ENCODE measurements at places on chromosomes 6 and 20.

GRCh38 chr6:160254467-160255312 is 3.9 kb downstream of the SLC22A2 start:
- DNase-seq, result no peak

DNA sequence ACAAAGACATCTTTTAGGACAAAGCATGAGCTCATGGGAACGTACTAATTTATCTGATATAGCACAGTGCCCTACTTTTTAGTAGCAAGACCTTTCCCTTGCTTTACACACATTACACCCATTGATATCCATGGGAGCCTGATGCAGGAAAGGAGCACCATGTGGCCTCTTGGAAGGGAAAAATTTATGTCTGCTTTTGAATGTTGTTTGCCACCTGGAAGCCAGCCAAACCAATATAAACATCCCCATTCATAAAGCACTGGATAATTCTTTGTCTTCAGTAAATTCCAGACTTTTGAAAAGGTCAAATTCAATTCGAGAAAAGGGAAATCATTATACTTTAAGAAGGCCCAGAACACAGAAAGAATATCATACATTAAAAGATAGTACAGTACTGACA is 152.3 kb upstream of the BEND6 start:
- DNase-seq, result no peak

DNA sequence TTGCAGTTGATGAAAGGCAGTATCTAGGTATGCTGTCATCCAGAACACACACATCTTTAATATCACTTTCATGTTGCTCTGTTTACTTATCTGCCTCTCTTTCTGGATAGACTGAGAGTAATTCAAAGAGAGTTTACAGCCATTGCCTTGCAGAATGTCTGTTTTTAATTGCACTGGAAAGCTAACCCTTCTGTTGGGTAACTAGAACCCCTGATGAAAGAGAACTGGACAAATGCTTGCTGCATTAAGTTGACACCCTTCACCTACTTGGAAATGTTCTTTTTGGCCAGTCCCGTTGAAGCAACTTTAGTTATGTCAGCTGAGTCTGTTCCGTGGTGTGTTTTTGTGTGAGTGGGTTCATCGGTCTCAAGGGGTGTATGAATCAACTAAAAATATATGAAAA is 383.8 kb upstream of the CITED2 start:
- DNase-seq, result no peak

DNA sequence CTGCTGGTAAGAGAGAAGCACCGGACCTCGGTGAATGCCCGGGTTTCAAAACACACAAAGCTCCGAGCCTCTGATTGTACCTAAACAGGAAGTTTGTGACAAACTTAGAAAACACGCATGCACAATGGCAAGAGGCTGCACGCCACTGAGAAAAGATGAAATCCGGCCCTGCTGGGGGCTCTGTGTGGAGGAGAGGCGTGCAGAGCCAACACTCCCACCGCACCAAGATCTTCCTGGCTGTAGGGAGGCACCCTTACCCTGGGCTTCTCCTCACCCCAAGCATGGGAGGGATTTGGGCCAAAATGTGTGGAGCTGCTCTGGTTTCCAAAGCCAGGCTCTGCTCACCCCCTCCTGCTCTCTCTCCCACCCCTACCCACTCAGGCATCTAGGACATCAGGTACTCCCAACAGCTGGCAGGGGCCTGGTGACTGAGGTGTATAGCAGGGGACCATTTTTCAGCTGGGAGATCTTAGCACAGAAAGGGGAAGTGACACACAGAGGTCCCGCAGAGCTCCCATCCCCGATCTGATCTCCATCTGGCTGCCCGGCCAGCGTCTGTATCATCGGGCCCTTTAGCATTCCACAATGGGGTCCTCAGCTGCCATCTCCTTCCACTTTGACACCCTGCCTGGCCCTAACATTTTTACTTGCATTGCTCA is 84.2 kb downstream of the TRERF1 start:
- no peak for DNase-seq

- no peak for DNase-seq
Observed at GRCh38 chr6:31815025-31815838, at the start of the genes HSPA1A and HSPA1L. Gene HSPA1A, plus strand, starts transcription at chr6:31815543. Its CDS starts 214 bp downstream, at chr6:31815757. Gene HSPA1L, minus strand, starts transcription at chr6:31815283. Its CDS starts 3,311 bp downstream, at chr6:31811972.

DNA sequence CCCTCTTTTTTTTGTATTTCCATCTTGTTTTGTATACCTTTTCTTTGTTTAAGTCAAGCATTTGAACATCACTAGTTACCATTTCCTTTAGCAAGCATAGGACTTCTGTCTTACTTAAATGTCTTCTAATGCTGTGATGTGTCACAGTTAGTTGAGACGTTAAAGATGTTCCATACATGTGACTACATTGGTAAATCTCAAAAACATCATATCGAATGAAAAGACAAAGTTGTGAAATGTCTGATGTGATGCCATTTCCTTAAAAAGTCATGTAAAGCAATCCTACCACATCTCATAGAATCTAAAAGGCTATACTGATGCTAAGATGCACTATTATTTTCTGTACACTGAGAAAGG is 26.8 kb downstream of the SLC16A10 start:
- DNase-seq, result no peak

DNA sequence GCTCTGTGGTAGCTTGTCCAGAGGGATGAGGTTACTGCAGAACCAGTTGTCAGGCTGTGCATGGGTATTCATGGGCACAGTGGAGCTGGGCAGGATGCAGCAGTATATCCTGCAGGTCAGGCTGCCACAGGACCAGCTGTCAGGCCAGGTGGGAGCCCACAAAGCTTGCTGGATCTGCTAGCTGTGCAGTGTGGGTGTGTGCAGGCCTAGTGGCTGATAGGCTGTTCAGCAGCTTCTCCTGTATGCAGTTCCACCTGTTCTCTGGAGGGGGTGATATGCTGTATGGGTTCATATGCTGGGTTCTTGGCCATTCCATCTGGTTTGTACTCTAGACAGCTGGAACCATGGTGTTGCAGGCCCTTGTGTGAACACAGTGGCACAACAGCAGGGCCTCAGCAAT is 40.6 kb upstream of the TPD52L1 start:
- no peak for DNase-seq

DNA sequence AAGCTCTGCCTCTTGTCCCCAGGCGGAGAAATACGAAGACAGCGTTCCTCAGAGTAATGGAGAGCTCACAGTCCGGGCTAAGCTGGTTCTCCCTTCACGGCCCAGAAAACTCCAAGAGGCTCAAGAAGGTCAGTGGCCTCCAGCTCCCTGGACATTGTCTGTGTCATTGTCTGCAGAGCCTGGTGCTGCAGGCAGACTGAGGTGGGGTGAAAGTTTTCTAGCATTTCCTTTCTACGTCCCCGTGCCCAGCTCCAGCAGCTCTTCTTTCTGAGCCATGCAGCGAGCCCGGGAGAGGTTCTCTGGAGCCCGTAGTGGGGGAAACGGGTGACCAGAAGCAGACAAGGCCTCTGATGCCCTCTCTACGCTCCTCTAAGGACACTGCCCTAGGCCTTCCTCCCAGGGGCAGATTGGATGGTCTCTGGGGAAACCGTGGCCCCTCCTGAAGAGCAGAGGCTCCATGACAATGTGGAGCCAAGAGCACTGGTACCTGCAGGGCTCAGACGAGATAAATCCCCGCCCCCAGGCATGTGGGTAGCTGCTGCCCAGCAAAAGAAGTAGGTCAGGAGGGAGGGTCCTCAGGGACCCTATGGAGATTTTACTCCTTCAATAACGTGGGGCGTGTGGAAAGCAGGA is 58.4 kb downstream of the EZR start:
- DNase-seq, result no peak

- no peak for DNase-seq
Observed at GRCh38 chr20:17560344-17561074, 9.4 kb upstream of the DSTN start.

DNA sequence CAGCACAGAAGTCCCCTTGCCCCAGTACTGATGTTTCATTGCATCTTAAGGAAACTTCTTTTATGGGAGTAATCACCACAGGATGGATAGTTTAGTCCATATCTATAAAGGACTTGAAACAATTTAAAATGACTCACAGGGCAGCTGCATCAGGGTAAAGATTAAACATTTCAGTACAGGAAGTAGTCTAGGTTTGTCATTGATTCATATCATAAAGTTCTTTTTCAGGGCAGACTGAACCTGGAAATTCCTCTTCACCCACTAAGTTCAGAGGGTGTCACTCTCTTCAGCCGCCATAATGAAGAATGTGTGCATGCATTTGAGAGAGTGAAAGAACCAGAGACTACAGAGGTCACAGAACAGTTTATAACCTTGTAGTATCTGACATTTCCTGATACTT is 296.3 kb upstream of the JAG1 start:
- DNase-seq, result no peak

- DNase-seq, result no peak
Observed at GRCh38 chr6:91299544-91300491, 712.9 kb upstream of the MAP3K7 start.

GRCh38 chr6:70094156-70094555 is 208.7 kb downstream of the COL9A1 start:
- DNase-seq, result no peak

DNA sequence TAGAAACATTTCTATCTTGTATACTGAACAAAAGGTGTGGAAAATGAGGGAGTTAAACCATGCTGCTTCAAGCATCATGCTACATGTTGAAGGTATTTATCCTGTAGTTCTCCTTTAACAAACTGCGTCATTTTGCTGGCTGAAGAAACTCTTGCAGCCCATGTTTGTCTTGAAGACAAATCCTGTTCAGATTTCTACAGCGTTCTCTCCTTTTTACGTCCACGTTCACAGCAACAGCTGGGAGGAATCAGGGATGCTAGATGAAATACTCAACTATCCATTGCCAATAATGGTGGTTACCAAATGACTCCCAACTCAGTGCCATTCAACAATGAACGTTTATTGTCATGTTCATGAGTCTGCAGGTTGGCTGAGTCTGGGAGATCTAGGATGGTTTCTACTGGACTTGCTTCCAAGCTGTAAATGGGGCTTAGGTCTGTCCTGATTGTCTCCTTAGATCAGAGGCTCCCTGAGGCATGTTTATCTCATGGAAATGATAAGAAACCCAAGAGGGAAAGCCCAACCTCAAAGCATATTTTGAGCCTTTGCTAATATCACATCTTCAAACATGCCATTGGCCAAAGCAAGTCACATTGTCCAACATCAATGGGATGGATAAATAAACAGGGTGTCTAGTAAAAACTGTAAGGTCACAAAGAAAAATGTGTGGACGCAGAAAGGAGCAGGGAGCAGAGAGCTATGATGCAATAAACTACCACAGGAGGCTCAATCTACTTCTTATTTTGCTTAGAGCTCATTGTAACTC is 2.7 kb upstream of the PLCB1 start:
- DNase-seq, result no peak

DNA sequence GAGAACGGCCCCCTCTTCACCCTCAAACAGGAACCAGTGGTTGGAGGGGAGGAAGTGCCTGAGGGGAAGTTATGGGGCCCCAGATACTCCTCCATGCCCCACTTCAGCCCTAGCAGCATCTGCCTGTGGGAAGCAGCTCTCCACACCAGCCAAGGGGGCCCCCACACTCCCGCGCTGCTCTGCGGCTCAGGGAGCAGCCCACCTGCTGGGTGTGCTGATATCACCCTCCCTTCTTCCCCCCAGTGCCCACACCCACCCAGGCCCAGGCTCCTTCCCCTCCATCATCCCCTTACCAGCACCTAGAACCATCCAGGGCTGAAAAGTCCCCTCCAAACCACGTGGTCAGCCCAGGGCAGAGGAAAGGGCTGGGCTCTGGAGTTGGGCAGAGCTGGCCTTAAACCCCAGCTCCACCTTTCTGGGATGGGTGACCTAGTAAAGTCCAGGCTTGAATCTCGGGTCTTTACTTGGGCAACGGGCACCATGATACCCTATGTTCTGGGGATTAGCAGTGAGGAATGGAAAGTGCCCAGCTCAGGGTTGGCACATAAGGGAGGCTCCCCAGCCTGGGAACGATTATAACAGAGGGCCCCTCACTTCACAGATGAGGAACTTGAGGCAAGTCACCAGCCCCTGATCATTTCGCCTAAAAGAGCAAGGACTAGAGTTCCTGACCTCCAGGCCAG is 663 bp downstream of the LST1 start:
- DNase-seq, result no peak

- DNase-seq, result no peak
Observed at GRCh38 chr6:34158876-34159275, 13.0 kb upstream of the GRM4 start.

DNA sequence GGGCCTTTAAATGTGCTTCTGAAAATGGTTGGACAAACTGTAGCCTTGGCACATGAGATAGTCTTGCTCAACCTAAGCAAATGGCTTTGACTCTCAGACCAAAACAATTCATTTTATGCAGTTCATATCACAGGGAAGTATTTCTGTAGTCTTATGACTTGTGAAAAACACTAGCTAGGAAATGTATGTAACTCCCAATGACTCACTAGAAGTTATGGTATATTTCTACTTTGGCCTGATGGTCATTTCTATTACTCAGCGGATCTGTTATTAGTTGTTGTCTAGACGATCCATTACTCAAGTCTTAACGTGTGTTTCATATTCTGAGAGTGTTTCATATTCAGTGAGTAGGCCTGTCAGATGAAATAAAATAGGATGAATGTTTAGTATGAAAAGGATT is 1333.5 kb downstream of the KHDRBS2 start:
- DNase-seq, result no peak

DNA sequence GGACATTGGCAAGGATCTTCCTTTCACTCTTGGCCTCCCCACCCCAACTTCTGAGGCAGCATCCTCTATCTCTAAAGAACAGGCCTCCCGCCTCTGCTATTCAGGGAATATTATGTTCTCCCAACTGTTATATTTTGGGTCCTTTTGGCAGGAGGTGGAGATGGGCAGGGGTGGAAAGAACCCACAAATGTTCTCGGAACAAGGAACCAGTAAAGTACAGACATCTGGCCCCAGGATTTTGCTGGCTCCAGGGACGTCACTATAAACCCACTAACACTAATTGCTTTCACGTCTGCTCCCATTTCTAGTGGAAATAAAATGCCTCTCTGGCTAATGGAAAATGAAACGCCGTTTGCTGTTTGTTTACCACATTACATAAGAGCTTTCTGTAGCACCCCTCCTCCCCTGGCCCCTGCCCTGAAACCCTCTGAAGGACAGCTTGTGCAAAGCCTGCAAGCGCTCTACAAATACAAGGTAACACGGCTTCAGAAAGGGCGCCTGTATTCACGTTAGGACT is 77.7 kb upstream of the TBC1D7 start:
- DNase-seq, result no peak

GRCh38 chr6:137744877-137745276 is 122.2 kb upstream of the TNFAIP3 start:
- DNase-seq, result no peak

- no peak for DNase-seq
Observed at GRCh38 chr6:34172961-34173775, 27.3 kb upstream of the GRM4 start.

DNA sequence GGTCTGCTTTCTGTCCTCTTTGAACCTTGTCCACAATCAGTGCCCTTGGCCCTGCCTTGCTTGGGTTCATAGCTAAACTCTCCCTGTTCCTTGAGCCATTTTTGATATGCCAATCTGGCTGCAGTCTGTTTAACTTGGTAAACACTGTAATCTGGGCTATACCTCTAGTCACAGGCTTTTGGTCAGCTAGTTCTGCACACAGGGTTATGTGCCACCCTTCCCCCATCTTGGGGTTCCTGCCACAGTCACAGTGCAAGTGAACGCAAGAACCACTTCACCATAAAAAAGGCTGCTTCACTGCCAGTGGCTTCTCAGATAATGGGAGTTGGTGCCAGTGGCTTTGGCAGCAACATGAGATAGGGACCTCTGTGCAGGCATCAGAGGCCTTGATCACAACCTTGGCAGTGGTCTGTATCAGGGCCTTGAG is 10.9 kb upstream of the ATRN start:
- no peak for DNase-seq

Measured in stimulated activated CD4-positive, alpha-beta T cell treated with anti-CD3 and anti-CD28 coated beads, TNF-alpha, amount 100 ng/mL, for 1 hour (primary cell).